Osteoblast (primary cell): ENCODE measurements at places on chromosomes 2 and 18. TPM values are rescaled to one million over a fixed set of nuclear protein-coding genes. Genes with fewer than 3 reads are reported as not detected.

DNA sequence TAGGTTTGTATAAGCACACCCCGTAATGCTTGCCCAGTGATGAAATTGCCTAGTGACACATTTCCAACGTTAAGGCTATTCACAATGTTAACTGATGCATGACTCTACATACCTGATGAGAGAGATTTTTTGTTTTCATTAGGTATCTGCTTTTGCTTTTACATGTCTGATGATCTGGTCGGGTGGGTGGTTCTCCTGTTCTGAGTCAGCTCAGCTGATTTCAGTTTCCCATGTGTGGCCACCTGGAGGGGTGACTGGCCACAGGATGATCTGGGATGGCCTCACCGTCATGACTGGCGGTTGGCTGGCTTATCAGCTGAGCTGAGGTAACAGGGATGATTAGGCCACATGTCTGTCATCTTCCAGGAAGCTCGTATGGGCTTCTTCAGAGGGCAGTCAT is 33.8 kb upstream of the ACYP2 start:
- DNase-seq: no peak
- H3K27ac ChIP-seq: no peak overlapping the region
- no peaks in the 10 kb centered on the region for H3K27me3 ChIP-seq
- no peaks in the 10 kb centered on the region for H3K36me3 ChIP-seq
- no peak overlapping the region for H3K4me3 ChIP-seq

DNA sequence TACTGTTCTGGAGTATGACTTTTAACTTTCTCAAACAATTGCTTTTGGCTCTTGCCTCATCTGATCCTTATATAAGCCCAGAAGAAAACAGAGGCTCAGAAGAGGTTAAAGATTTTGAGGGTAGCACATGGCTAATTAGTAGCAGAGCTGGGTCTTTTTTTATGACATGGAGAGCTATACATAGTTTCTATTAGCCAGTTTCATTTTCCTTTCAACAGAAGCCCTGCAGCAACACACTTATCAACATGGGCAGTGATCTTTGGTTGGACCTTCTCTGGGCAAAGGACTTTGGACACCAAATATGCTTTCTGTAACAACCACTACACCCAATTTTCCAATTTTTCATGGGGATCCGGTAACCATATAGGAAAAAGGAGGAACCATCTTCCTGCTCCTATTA is 64.9 kb downstream of the NCKAP5 start:
- no peak overlapping the region for H3K4me3 ChIP-seq
- H3K27me3 ChIP-seq: peaks cover 4% of the 10 kb centered on the region
- no peak overlapping the region for H3K27ac ChIP-seq
- DNase-seq: no peak
- H3K36me3 ChIP-seq: no peaks in the 10 kb centered on the region
- no peaks in the 10 kb centered on the region for H3K4me1 ChIP-seq

DNA sequence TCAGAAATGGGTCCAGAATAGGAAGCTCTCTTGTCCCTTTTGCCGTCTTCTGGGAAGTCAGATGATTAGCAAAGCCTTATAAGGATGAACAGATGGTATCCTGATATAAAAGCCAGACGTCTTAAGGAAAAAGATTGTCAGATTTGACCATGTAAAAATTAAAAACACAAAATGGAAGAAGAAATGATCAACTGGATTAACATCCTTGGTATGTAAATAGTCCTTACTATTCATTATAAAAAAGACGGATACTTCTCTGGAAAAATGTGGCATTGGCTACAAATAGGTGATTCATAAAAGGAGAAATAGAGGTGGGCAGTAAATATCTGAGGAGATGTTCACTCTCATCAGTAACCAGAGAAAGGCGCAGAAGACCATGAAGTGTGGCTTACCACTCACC is 33.7 kb upstream of the SCLY start:
- no peak overlapping the region for H3K4me3 ChIP-seq
- no peak overlapping the region for H3K27ac ChIP-seq
- DNase-seq: peak; percentile 42
- H3K27me3 ChIP-seq: no peaks in the 10 kb centered on the region
- H3K4me1 ChIP-seq: peaks cover 4% of the 10 kb centered on the region
- peaks cover 30% of the 10 kb centered on the region for H3K36me3 ChIP-seq

Gene GKN2
- not detected in 2 replicates for total RNA-seq

Gene NTSR2
- total RNA-seq: not detected in 2 replicates

Gene G6PC2
- not detected in 2 replicates for total RNA-seq

Gene CHRNG
- not detected in 2 replicates for total RNA-seq

DNA sequence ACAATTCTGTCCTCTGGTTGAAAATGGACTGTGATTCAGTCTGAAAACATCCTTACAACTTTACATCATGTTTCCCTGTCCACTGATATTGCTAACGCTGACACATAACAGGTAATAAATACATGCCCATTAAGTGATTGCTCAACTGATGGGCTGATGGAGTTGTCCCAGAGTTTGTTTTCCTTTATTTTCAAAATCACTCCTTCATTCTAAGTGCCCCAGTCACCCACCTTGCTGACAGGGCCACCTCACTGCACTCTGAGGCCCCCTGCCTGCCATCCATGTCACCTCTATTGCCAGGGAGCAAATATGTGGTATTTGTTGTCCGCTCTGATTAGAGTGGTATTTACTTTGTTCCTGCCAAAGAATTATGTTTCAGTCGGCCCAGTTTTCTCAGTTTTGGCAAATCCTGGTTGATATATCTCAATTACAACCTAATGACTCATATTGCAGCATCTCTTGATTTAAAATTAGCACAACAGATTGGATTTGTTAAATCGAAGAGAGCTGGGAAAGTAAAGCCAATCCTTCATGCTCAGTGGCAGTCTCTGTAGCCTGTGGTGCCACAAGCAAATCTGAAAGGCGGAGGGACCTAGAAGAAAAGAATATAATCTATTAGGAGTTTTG is 105.1 kb downstream of the RDH14 start:
- no peaks in the 10 kb centered on the region for H3K36me3 ChIP-seq
- H3K27ac ChIP-seq: peak overlapping the region; percentile 90
- H3K4me1 ChIP-seq: peaks cover 26% of the 10 kb centered on the region
- no peak for DNase-seq
- H3K4me3 ChIP-seq: peak overlapping the region; percentile 47
- H3K27me3 ChIP-seq: no peaks in the 10 kb centered on the region

Gene GPBAR1
- 0.36 TPM in 1 of 2 replicates, not detected in the other for total RNA-seq

GRCh38 chr2:47907039-47907781 is 912 bp upstream of the FBXO11 start:
- no peak for DNase-seq
- H3K4me3 ChIP-seq: peak overlapping the region; percentile 90
- H3K36me3 ChIP-seq: no peaks in the 10 kb centered on the region
- peaks cover 8% of the 10 kb centered on the region for H3K4me1 ChIP-seq
- no peaks in the 10 kb centered on the region for H3K27me3 ChIP-seq

Gene MPP4
- total RNA-seq: 1.1 and 2.1 TPM in 2 replicates

Gene TRIP12
- total RNA-seq: 207 and 249 TPM in 2 replicates

Gene MTERF4
- 20.3 and 30.0 TPM in 2 replicates for total RNA-seq

Gene ERICH2
- 0.59 TPM in 1 of 2 replicates, not detected in the other for total RNA-seq
